HuH-7.5 (cell line): ENCODE measurements at places on chromosomes 3 and 15.

- no peak for DNase-seq
Measured at GRCh38 chr15:95018888-95019545, 787.7 kb downstream of the MCTP2 start.

DNA sequence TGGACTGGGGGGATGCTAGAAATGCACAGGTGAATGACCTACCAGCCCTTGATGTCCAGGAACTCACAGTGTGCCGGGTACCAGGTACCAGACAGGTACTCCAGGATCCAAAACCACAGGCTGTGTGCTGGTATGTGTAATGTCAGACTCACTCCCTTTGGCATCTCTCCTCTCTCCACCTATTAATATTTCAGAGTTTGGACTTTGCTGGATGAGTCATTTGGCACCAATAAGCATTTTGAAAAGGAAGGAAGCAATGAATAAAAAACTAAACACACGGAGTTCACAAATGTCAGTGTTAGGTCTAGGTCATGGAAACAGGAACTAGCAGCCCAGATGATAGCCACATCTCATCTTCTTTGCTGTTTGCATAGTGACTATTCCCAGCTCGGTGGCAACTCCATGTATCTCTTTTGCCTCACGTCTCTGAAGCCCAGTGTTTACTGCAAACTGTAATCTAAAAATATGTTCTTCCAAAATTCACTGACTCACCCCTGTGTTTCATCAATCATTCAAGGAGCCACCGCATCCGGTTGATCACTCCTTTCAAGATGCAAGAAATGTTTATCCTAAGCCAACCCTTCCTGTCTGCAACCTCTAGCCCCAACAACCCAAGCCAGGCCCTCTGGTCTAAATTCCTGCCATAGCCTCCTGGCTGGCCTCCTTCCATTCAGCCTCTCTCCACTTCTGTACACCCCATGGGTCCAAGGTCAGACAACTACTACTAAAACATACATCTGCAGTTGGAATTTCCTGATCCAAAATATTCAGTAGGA, 8.4 kb downstream of the ITGB5 start:
- no peak for DNase-seq

GRCh38 chr3:76855451-76855850, 184.4 kb upstream of the ROBO2 start:
- no peak for DNase-seq

- no peak for DNase-seq
Measured at GRCh38 chr3:58962040-58962651, 87.7 kb downstream of the CFAP20DC start.
